ENCODE measurements at places on chromosomes 1 and 21. TPM values are rescaled to one million over a fixed set of nuclear protein-coding genes. Genes with fewer than 3 reads are reported as not detected.

The CR2 gene
- 0.31 TPM for polyA plus RNA-seq

DNA sequence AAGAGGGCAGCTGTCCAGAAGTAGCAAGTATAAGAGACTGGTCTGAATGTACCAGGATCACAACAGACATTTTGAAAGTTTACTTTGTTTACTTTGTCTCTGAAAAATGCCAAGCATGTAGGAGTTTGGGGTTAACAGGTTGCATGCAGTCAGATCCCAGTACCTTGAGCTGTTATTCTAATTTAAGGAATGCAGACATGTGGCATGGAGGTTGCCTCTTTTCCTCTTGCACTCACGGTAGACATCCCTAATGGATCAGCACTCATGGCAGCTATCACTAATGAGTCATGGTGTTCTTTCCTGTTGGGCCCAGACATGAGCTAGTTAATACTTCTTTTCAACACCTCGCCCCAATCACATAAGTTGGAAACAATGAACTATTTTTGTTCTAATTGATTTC lies 67.3 kb downstream of the GADD45A start:
- no peak for DNase-seq

DNA sequence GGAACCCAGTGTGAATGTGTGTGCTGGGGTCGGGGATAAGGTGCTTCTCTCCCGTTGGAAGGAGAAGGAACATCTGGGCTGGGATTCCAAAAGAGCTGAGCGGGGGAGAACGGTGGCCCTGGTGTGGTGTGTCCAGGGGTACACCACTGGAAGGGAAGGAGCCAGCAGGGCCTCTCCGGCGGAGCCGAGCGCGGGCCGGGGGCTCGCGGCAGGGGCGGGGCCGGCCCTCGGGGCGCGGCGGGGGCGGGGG lies 231 bp upstream of the RPS6KA1 start:
- DNase-seq = no peak

GRCh38 chr1:207331354-207332313 lies 10.2 kb downstream of the CD55 start:
- no peak for DNase-seq

The SLC44A3 gene
- polyA plus RNA-seq = 29.3 TPM

DNA sequence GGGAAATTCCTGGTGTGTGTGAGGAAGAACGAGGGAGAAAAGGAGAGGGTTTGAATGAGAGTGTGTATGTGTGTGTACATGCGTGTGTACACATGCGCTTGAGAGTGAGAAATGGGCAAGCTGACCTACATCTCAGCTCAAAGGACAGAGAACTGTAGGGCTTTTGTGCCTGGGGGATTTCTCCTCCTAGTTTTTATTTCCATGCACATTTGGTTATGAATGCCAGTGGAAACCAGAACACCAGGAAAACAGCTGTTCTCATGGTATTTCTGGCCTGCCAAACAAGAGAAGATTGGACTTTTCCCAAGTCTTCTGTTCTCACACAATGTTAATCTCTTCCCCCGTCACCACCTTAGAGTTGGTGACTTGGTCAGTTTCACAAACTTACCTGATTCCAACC lies 45.2 kb downstream of the SLC44A3 start:
- no peak for DNase-seq

GRCh38 chr1:228933753-228934152 lies 198.5 kb downstream of the RHOU start:
- DNase-seq = no peak

- DNase-seq = no peak
Measured at GRCh38 chr1:236522937-236523703, 662 bp upstream of the LGALS8 start.

GRCh38 chr1:159882527-159882862 lies 17.5 kb downstream of the CFAP45 start:
- no peak for DNase-seq

GRCh38 chr1:23403735-23404486 lies 20.6 kb downstream of the TCEA3 start:
- peak; percentile 85 for DNase-seq

DNA sequence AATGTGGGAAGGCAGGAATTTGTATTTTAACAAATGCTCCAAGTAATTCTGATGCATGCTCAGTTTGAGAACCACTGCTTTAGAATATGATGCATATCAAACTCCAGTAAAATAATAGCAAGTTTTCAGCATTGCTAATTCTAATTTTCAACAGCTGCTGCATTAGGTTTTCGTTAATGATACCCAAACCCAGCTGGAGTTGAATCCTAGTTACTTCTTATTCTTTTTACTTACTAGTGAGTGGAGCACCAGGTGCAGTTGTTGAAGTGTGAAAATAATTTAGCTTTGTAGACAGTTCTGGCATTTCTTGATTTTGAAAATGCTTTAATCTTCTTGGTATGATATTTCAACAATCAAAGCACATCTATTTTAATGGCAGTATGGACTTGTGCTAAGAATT lies 138.5 kb downstream of the HS2ST1 start:
- no peak for DNase-seq

- no peak for DNase-seq
Measured at GRCh38 chr1:26358411-26359384, 4.8 kb upstream of the CRYBG2 start.

- DNase-seq = no peak
Measured at GRCh38 chr1:227856147-227856858, 40.8 kb downstream of the PRSS38 start.

All from right lung (tissue), 10 donors.